Type B pancreatic cell (in vitro differentiated cells): ENCODE measurements at places on chromosomes 11 and 22. TPM values are rescaled to one million over a fixed set of nuclear protein-coding genes. Genes with fewer than 3 reads are reported as not detected.

Gene PIK3IP1
- 21.0 and 36.8 TPM in 2 replicates for total RNA-seq

Gene PATE4
- total RNA-seq: not detected in 2 replicates

Gene RIC3
- total RNA-seq: 7.0 and 12.0 TPM in 2 replicates

Gene TIGD3
- 1.2 and 1.3 TPM in 2 replicates for total RNA-seq

Gene C2CD2L
- total RNA-seq: 10.7 and 13.5 TPM in 2 replicates

Gene TEAD1
- 91.8 and 99.3 TPM in 2 replicates for total RNA-seq

Gene IFITM1
- 34.1 and 192 TPM in 2 replicates for total RNA-seq

- peaks cover 3% of the 10 kb centered on the region for H3K36me3 ChIP-seq
- H3K4me3 ChIP-seq: peak overlapping the region; percentile 91
- H3K27ac ChIP-seq: peak overlapping the region; percentile 95
- no peaks in the 10 kb centered on the region for H3K27me3 ChIP-seq
These were observed 349 bp downstream of the TSSC4 start for GRCh38 chr11:2400762-2401435.

GRCh38 chr11:1494650-1495049 lies 8.1 kb upstream of the MOB2 start:
- no peak overlapping the region for H3K4me3 ChIP-seq
- H3K36me3 ChIP-seq: peaks cover 9% of the 10 kb centered on the region
- H3K4me1 ChIP-seq: peaks cover 12% of the 10 kb centered on the region
- H3K27ac ChIP-seq: no peak overlapping the region
- no peak for DNase-seq

DNA sequence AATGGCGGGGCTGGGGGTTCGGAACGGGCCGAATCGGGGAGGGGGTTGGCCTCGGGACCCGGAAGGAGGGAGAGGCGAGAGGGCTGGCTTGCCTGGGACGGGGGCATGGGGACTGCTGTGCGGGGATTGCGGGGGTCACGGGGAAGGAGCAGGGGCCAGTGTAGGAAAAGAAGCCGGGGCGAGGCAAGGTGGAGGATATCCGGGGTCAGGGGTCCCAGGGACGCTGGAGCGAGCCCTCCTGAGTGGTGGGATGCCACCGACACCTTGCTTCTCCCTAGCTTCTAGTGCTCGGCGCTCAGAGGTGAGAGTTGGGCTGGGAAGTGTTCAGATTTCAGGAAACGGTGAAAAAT lies 426 bp upstream of the GDPD5 start:
- H3K36me3 ChIP-seq: no peaks in the 10 kb centered on the region
- peak overlapping the region; percentile 41 for H3K27ac ChIP-seq
- H3K4me1 ChIP-seq: peaks cover 20% of the 10 kb centered on the region
- DNase-seq: no peak

DNA sequence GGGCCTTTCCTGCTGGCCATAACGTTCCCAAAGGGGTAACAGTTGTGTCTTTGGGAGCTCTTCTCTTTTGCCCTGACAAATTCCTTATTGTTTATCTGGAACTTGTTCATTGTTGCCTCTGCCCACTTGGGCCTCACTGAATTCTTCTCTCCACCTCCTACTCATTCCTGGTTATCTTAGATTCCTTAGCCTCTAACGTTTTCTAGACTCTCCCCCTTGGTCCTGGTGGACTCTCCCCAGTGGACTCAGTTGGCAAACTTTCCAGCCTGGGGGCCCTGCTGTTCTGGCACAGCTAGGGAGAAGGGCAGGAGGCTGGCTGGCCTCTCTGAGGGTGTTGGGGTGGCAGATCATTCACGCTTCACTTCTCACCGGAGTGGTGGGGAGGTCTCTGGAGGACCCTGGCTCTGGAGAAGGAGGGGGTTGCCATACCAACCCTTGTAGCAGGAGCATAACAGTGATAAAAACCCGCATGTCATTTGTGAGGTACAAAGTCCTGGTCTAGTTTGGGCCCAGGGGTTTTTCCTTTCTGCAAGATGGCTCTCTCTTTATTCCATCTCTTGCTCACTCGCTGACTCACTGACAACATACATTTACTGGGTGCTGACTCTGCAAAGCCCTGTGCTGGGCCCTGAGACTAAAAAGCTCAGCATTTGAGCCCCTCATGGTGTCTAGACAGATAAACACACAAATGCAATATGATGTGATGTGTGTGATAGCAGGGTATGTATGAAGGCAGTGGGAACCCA lies 39.7 kb downstream of the YWHAH start:
- DNase-seq: no peak
- H3K27ac ChIP-seq: no peak overlapping the region
- H3K36me3 ChIP-seq: no peaks in the 10 kb centered on the region
- H3K4me3 ChIP-seq: no peak overlapping the region
- no peaks in the 10 kb centered on the region for H3K27me3 ChIP-seq

- DNase-seq: no peak
- peaks cover 4% of the 10 kb centered on the region for H3K36me3 ChIP-seq
- no peak overlapping the region for H3K27ac ChIP-seq
- no peaks in the 10 kb centered on the region for H3K4me1 ChIP-seq
- H3K4me3 ChIP-seq: no peak overlapping the region
- peaks cover 7% of the 10 kb centered on the region for H3K27me3 ChIP-seq
These were observed 628.7 kb downstream of the NTM start for GRCh38 chr11:131999084-131999483.

DNA sequence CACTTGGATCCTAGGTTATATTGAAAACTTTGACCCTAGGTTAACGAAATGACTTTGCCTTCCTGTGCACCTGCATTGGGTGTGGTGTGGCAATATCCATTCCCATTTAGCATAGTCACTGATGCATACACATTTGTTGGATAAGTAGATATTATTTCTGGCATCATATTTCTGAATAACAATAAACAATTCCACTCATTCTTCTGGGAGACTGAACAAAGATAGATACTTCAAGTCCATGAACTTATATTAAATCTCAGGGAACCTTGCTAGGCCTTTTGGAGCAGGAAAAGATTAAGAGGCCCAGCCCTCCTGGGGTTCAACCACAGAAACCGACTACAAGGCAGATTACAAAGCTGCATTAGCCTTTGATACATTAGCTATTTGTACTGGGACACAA lies 118.9 kb downstream of the MSANTD4 start:
- no peaks in the 10 kb centered on the region for H3K27me3 ChIP-seq
- H3K27ac ChIP-seq: no peak overlapping the region
- DNase-seq: no peak

GRCh38 chr11:108802492-108802891 lies 137.6 kb downstream of the DDX10 start:
- no peaks in the 10 kb centered on the region for H3K36me3 ChIP-seq
- H3K27ac ChIP-seq: no peak overlapping the region
- H3K4me1 ChIP-seq: no peaks in the 10 kb centered on the region
- DNase-seq: no peak
- H3K4me3 ChIP-seq: no peak overlapping the region

DNA sequence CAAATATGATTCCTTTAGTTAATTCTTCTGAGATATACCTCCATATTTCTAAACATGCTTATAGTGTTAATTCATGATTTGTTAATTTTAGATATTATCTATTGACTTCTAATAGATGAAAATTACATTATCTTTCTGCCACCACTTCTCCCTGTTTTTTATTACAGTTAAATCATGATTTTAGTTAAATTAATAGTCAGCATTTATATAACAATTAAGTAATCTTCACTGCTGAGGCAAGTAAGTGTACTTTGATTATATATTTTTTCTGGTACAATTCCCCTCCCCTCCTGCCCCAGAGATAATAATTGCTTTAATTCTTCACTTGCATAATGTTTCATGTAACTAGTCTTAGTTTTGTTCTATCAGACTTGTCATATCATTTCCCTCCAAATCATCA lies 5.8 kb downstream of the IL17RA start:
- no peaks in the 10 kb centered on the region for H3K36me3 ChIP-seq
- no peak for DNase-seq
- peaks cover 16% of the 10 kb centered on the region for H3K27me3 ChIP-seq
- H3K4me3 ChIP-seq: no peak overlapping the region
- no peak overlapping the region for H3K27ac ChIP-seq

DNA sequence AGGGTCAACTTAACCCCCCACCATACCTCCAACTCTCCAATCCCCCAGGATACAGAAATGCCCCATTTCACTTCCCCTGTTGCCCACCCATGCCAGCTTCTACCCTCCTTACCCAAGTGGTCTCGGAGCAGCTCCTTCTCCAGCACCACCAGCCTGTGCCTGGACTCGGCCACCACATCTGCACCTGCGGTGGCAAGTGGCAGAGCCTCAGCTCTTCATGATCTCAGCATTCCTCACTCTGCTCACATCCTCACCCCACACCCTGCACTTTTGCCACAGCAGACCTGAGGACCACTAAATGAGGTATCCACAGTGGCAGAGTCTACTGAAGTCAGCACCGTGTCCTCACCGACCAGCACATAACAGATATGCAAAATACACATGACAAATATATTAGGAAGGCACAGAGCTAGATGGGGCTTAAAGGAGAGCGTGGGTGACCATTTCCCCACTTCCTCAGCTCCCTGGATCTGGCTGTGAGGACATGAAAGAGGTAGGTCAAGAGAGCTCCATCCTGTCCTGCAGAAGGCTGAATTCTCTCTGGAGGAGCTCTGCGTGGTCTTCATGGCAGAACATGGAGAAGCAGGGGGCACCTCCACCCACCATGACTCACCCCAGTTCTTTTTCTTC lies 9.7 kb downstream of the NHERF4 start:
- DNase-seq: no peak
- H3K27ac ChIP-seq: no peak overlapping the region
- peaks cover 5% of the 10 kb centered on the region for H3K4me1 ChIP-seq
- no peaks in the 10 kb centered on the region for H3K27me3 ChIP-seq
- no peak overlapping the region for H3K4me3 ChIP-seq

- H3K4me3 ChIP-seq: no peak overlapping the region
- peaks cover 10% of the 10 kb centered on the region for H3K27me3 ChIP-seq
- no peaks in the 10 kb centered on the region for H3K4me1 ChIP-seq
- no peaks in the 10 kb centered on the region for H3K36me3 ChIP-seq
- H3K27ac ChIP-seq: no peak overlapping the region
These were observed 280.3 kb downstream of the RAB38 start for GRCh38 chr11:87894961-87895360.

- H3K36me3 ChIP-seq: no peaks in the 10 kb centered on the region
- no peak overlapping the region for H3K27ac ChIP-seq
- no peaks in the 10 kb centered on the region for H3K4me1 ChIP-seq
- H3K4me3 ChIP-seq: no peak overlapping the region
- no peaks in the 10 kb centered on the region for H3K27me3 ChIP-seq
These were observed 162.5 kb upstream of the ISX start for GRCh38 chr22:34903416-34903815.

DNA sequence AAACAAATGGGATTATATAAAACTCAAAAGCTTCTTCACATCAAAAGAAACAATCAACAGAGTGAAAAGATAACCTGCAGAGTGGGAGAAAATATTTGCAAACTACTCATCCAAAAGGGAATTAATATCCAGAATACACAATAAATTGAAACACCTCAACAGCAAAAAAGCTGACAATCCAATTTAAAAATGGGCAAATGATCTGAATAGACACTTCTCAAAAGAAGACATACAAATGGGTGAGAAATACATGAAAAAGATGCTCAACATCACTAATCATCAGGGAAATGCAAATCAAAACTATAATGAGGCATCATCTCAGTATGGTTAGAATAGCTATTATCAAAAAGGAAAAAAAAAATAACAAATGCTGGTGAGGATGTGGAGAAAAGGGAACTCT lies 13.5 kb downstream of the EXPH5 start:
- H3K27ac ChIP-seq: no peak overlapping the region
- DNase-seq: no peak
- no peaks in the 10 kb centered on the region for H3K4me1 ChIP-seq
- H3K36me3 ChIP-seq: peaks cover 21% of the 10 kb centered on the region
- no peaks in the 10 kb centered on the region for H3K27me3 ChIP-seq
- no peak overlapping the region for H3K4me3 ChIP-seq

GRCh38 chr11:82906236-82906635 lies 4.7 kb downstream of the DDIAS start:
- H3K27me3 ChIP-seq: no peaks in the 10 kb centered on the region
- peaks cover 18% of the 10 kb centered on the region for H3K4me1 ChIP-seq

DNA sequence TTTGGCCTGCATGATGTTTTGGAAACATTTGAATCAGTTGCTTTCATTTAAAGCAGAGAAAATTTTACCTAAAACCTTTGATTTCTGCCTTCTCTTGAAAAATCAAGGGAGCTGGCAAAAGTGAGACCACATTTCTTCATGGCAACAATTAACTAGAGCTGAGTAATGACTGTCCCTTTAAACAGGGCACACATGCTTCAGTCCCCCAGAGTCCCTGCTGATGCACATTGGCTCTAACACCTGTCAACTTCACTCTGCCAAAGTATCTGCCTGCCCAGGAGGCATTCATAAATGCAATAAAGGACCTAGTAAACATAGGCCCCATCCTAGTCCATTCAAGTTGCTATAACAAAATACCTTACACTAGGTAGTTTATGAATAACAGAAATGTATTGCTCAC lies 87.1 kb upstream of the LDLRAD3 start:
- no peak overlapping the region for H3K4me3 ChIP-seq
- H3K36me3 ChIP-seq: no peaks in the 10 kb centered on the region
- no peak for DNase-seq
- H3K27ac ChIP-seq: no peak overlapping the region

GRCh38 chr11:107282195-107282594 lies 175.4 kb downstream of the CWF19L2 start:
- no peaks in the 10 kb centered on the region for H3K4me1 ChIP-seq
- H3K4me3 ChIP-seq: no peak overlapping the region

DNA sequence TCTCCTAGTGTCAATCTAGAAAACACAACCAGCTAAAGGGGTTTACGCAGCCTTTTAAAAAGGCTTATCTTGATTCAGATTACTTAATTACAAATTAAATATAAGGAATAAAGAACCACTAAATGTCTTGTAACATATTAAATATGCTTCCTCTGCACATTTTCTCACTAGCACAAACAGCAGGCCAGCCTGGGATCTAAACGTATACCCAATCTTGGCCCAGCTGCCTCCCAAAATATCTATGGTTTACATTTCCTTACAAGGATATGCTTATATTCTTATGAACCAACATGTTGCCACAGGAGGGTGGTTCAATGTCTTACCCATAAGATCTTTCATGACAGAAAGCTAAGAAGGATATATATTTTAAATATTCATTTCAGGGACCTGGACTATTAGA lies 7.7 kb downstream of the LGR4 start:
- peak overlapping the region; percentile 58 for H3K27ac ChIP-seq
- DNase-seq: no peak
- peaks cover 6% of the 10 kb centered on the region for H3K27me3 ChIP-seq
- no peak overlapping the region for H3K4me3 ChIP-seq
- no peaks in the 10 kb centered on the region for H3K36me3 ChIP-seq

DNA sequence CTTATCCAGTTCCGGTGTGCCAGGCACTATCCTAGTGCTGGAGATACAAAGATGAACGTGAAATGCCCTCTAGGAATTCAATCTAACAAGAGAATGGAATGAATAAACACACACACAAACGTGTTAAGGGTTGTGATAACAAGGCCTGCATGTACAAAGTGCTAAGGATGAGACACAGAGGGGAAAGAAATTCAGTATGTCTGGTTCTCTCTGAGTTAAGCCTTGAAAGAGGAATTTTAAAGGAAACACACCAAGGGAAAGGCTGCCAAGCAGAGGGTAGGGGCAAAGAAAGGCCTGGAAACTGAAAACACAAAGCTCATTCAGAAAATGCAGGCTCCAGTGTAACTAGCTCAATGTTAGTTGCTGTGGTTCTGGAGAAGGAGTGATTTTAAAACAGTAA lies 4.2 kb downstream of the CHKA start:
- peaks cover 14% of the 10 kb centered on the region for H3K36me3 ChIP-seq
- peak overlapping the region; percentile 51 for H3K4me3 ChIP-seq
- H3K4me1 ChIP-seq: peaks cover 37% of the 10 kb centered on the region

- no peak within 1 kb of the TSS for H3K4me3 ChIP-seq
- no peak for DNase-seq
- peaks cover 3% of the 10 kb centered on the region for H3K27me3 ChIP-seq
- peaks cover 7% of the 10 kb centered on the region for H3K4me1 ChIP-seq
- H3K27ac ChIP-seq: no peak within 1 kb of the TSS
- H3K36me3 ChIP-seq: no peaks in the 10 kb centered on the region
These were observed at the start of gene OR2AG2 for GRCh38 chr11:6771926-6772893. Gene OR2AG2, minus strand, starts transcription at chr11:6771976. Its CDS starts 3,019 bp downstream, at chr11:6768957.

GRCh38 chr11:69307421-69307820 lies 13.5 kb downstream of the MYEOV start:
- H3K4me1 ChIP-seq: peaks cover 22% of the 10 kb centered on the region
- DNase-seq: no peak
- H3K4me3 ChIP-seq: no peak overlapping the region
- no peaks in the 10 kb centered on the region for H3K36me3 ChIP-seq
